ENCODE measurements at places on chromosomes 7 and 10. TPM values are rescaled to one million over a fixed set of nuclear protein-coding genes. Genes with fewer than 3 reads are reported as not detected.

GRCh38 chr7:136339464-136339863 is 362.3 kb upstream of the MTPN start:
- no peak for DNase-seq

DNA sequence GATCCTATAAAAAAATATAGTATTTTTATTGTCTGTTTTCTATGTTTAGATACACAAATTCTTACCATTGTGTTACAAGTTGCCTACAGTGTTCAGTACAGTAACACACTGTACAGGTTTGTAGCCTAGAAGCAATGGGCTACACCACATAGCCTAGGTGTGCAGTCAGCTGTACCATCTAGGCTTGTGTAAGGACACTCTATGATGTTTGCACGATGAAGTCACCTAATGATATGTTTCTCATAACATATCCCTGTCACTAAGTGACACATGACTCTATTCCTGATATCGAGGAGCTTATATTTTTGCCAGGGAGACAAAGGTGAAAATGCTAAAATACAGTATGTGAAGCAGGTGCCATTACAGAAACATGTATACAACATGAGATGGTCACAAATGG is 18.6 kb downstream of the ZNF25 start:
- DNase-seq: no peak

DNA sequence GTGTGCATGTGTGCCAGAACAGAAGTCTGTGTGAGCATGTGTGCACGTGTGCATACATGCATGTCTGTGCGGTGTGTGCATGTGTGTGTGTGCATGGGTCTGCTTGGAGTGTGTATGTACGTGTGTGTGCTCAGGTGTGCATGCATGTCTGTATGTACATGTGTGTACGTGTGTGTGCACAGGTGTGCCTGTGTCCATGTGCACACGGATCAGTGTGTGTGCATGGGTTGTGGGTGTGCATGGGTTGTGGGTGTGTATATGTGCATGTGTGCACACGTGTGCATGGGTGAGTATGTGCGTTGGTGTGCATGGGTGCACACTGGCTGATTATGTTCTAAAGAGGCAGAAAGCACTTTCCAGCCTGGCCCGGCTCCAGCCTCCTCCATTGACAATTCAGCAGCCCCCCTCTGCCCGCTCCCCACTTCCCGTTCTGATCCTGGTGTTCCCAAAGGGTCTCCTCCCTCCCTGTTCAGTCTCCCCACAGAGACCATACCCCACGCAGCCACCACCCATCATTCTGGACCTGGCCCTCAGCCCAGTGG is 44.1 kb upstream of the PDGFA start:
- DNase-seq: no peak

ZNF438 gene
- polyA plus RNA-seq: 8.9 TPM
